ENCODE measurements at places on chromosomes 16 and 17.

DNA sequence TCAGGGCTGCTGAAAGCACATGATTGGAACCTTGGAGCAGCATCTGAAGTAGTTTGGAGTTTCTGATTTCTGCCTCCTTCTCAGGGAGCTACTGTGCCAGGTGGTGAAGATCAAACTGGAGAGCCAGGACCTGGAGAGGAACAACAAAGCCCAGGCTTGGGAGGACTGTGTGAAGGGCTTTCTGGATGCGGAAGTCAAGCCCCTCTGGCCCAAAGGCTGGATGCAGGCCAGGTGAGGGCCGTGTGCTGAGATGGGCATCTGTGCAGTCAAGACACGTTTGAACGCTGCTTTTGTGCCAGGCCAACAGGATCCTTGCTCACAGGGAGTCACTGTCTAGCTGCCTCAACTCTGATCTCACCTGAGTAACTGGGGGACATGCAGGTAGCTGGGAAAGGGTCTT, 23.8 kb downstream of the UBN1 start:
- DNase-seq, result no peak

- peak; percentile 51 for DNase-seq
Measured at GRCh38 chr16:68229431-68230175, 6.3 kb downstream of the ESRP2 start.

GRCh38 chr17:35760587-35760986, at the start of gene C17orf50:
C17orf50 (plus strand) TSS chr17:35760887; CDS start chr17:35760942, 55 bp downstream.
- DNase-seq, result no peak

DNA sequence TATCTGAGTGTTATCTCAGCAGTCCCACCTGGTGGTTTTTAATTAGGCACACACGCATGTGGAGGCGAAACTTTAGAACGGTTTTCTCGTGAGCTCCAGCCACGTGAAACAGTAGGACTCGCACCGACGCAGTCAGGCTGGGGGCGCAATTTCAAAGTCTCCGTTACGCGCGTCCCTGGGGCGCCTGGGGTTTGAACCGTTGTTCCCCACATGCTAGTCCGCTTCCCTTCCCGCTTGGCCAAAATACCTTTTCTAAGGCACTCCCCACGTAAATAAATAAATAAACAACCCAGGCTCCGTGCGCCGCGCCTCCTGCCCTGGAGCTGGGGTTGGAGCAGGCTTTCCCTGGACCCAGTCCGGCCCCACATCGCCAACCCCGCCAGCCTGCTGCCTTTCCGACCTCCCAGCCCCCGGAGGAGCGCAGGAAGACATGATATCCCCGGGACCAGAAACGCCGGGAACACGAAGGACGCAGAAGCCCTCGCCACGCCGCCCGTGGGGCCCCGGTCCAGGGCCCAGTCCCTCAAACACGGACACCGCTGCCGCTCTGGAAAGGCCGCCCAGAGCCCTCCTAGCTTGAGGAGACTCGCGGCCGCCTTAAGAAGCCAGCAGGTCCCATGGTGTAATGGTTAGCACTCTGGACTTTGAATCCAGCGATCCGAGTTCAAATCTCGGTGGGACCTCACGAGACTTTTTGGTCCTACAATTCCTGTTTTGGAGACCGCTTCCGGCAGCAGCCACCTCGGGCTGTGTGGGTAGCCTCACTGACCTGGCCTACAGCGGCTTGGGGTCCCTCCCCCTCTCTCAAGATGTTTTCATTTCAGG, 18.2 kb downstream of the GNGT2 start:
- DNase-seq, result peak; percentile 95

- no peak for DNase-seq
Measured at GRCh38 chr17:77600346-77600745, 358.2 kb upstream of the TNRC6C start.

- no peak for DNase-seq
Measured at GRCh38 chr17:56681561-56682266, 88.2 kb downstream of the NOG start.

- DNase-seq, result peak; percentile 48
Measured at GRCh38 chr16:84648595-84649510, 542 bp downstream of the KLHL36 start.

GRCh38 chr17:74446551-74447500, 14.9 kb downstream of the GPRC5C start:
- no peak for DNase-seq

GRCh38 chr17:8846768-8847211, 20.7 kb downstream of the PIK3R6 start:
- DNase-seq, result no peak

- DNase-seq, result no peak
Measured at GRCh38 chr16:9526791-9527190, 435.3 kb downstream of the HAPSTR1 start.

- no peak for DNase-seq
Measured at GRCh38 chr17:38509772-38510420, 81.6 kb downstream of the ARHGAP23 start.

GRCh38 chr17:57662644-57663308, 82.3 kb downstream of the CCDC182 start:
- peak; percentile 49 for DNase-seq

DNA sequence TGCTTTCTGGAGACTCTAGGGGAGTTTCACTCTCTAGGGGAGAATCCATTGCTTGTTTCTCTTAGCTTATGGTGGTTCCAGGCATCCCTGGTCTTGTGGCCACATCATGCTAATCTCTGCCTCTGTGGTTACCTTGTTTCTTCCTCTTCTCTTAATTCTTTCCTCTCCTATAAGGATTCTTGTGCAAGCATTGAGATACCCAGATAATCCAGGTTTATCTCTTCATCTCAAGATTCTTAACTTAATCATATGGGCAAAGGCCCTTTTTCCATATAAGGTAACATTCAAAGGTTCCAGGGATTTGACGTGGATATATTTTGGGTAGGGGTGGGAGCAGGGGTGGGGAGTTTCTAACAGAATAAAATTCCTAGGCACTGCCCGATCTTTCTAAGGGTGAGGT, 32.6 kb downstream of the FAM20A start:
- no peak for DNase-seq

DNA sequence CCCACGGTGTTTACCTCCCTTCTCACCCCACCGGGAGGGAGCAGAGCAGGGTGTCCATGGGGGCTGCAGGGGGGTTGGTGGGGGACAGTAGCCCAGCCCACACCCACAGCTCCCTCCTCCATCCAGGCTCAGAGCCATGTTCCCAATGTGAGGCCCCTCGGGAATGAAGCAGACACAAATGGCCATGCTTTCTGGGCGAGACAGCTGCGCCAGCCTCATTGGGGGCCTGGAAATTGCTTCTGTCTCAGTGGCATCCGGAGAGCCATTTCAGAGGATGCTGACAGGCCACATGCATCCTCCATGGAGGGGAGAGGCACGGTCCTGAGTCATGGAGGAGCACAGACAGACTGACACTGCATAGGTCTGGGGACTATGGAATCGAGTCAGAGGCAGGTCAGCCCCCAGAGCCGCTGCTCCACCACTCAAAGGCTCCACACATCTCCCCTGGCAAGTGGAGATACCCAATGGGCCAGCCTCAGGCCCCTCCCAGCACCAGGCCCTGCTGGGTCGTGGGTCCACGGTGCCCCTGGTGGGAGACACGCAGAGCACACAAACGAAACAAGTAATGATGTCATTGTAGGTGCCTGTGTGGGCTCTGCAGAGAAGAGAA, 59.6 kb upstream of the ENPP7 start:
- no peak for DNase-seq

- DNase-seq, result no peak
Measured at GRCh38 chr17:82296511-82297279, 20.7 kb downstream of the CD7 start.

GRCh38 chr17:2958706-2959222, 104.6 kb downstream of the OR1D5 start:
- no peak for DNase-seq

DNA sequence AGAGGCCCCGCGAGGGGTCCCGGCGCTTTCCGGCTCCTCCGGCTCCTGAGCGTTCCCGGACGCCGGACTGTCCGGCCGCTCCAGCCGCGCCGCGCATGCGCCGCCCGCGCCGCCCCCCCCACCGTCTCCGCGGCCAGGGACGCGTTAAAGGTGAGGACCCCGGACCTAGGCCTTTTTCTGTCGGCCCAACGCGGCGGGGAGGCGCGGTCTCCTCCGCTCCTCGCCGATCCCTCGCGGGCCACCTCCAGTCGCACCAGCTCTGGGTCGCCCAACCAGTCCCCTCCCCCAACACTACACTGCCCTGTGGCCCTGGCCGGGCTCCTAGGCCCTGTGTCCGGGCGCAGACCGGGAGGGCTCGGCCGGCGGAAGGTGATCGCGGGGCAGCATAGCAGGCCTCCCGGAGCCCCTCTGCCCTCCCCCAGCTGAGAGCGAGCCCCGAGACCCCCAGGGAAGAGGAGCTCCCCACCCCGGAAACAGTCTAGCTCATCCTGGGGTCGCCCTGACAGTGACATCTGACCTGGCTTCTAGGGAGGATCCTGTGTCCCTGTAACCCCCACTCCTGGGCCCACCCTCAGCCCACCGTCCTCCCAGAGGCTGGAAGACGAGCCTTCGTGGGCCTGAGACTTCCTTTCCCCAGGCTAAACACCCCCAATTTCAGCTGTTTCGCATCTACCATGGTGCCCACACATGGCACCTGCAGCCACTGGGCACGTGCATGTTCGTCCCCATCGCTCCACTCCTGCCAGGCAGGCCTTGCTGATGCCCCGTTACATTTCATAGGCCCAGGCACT, 14.7 kb upstream of the BCAR1 start:
- no peak for DNase-seq

DNA sequence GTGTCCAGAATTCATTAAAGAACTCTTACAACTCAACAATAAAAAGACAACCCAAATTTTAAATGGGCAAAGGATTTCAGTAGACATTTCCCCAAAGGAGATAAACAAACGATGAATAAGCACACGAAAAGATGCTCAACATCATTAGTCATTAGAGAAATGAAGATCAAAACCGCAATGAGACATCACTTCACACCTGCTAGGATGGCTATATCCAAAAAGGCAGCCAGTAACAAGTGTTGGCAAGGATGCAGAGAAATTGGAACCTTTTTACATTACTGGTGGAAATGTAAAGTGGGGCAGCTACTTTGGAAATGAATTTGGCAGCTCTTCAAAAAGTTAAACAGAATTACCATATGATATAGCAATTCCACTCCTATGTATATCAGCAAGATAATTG, 42.0 kb downstream of the PITPNM3 start:
- DNase-seq, result no peak

DNA sequence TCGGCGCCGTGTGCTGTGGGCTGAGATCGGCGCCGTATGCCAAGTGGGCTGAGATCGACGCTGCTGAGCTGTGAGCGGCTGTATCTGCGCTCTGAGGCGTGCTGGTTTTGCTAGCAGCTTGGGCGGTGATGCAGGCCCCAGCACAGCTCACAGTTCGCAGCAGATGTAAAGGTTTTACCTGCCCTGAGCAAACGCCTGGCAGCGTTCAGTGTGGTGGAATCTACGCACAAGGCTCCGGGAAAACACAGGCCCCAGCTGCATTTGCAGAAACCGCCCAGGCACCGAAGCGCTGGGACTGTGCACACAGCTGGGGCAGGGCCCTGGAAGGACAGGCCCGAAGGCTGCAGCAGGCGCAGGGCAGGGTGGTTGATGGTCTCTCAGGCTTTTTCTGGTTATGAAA, 8.0 kb upstream of the ZNF469 start:
- no peak for DNase-seq

- no peak for DNase-seq
Measured at GRCh38 chr16:72939247-72939646, 108.7 kb downstream of the ZFHX3 start.

- DNase-seq, result no peak
Measured at GRCh38 chr16:66490774-66491715, 58.9 kb downstream of the TK2 start.

GRCh38 chr17:40038882-40039513, 15.2 kb downstream of the MED24 start:
- DNase-seq, result no peak

DNA sequence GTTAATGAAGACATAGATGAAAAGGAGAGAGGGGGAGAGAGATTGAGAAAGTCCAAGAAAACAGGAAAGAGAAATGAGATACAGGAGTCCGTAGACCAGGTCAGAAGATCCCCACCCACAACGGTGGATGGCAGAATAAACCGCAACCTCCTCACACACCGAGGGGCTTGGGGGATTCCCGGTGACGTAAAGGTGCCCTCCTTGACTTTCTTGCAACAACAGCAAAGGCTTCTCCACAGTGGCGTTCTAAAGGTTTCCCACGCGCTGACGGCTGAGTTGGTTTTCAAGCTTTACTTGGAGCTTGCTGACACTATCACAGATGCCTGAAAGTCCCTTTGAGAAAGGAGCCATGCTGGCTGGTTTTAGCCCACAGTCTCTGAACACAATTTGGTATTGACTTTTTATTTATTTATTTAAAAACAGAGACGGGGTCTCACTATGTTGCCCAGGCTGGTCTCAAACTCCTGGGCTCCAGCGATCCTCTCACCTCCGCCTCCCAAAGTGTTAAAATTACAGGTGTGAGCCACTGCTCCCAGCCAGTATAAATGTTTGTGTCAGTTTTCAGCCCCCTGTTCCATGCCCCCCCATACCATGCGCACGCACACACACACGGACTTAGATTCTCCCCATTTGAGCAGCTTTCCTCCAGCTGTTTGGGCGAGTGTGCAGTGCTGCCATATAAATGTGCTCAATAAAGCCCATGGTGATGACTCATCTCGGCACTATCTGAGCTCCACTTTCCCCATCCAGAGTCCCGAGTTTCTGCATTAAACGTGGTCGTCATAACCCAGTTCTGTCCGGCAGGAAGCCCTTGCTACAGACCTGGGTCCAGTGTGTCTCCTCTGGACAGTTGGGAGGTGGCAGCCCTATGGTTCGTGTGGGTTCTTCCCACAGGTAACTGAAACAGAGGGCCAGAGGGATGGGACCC, 33.0 kb upstream of the SEC14L1 start:
- peak; percentile 56 for DNase-seq

DNA sequence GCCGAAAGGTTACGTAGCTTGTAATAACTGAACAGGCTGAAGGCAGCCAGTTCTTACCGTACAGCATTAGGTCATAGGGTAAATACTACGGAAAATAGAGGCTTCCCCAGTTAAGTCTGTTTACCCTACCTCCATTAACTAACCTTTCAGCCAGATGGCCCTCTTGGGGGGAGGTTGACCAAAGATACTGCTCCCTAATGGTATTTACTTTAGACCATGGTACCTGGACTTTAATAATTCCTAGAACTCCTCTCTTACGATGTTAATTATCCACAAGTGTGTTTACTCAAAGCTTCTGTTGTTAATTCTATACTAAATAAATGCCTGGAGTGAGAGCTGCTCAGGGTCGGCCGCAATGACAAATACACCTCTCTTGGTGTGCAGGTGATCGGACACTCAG, 9.8 kb upstream of the ADAT1 start:
- DNase-seq, result no peak
